NAMALWA (cell line): ENCODE measurements at places on chromosomes 4 and X.

GRCh38 chr4:156230176-156230575, 276.5 kb upstream of the CTSO start:
- no peak for DNase-seq

- no peak for DNase-seq
These were observed 82.1 kb downstream of the ARHGAP10 start for GRCh38 chr4:147813973-147814372.

DNA sequence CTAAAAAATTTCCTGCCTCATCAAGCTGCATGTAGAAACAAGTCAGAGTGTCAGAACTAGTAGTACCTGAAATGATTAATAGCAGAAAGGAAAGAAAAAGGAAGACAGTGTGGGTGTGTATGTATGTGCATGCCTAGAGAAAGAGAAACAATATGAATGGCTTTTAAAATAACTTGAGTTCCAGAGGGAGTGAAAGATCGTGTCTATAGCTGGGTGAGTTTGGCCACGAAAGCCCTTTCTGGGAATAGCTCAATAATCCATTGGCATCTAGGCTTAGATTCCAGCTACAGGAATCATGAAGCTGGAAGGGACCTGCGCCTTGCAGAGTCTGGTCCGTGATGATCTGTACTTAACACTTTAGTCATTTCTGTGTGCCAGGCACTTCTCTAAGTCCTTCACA, 195.6 kb downstream of the RAPGEF2 start:
- DNase-seq: no peak

DNA sequence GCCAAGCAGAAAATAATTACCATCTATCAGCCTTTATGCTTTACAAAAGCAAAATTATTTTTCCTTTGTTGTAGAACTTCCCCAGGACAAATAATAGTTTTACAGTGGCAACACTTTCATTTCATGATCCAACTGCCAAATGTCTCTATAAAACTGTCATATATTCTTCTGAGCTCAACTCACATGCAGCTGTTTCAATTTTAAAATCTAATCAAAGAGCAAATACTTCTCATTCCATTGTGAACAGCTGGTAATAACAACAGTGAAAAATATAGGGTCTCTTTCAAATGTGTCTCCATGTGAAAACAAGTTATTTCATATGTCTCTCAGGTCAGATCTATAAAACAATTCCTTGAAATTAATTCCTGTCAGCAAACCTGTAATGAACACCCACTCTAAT, 270.6 kb upstream of the SLC7A11 start:
- DNase-seq: no peak

GRCh38 chr4:82629238-82630000, 67.6 kb upstream of the TMEM150C start:
- DNase-seq: no peak

DNA sequence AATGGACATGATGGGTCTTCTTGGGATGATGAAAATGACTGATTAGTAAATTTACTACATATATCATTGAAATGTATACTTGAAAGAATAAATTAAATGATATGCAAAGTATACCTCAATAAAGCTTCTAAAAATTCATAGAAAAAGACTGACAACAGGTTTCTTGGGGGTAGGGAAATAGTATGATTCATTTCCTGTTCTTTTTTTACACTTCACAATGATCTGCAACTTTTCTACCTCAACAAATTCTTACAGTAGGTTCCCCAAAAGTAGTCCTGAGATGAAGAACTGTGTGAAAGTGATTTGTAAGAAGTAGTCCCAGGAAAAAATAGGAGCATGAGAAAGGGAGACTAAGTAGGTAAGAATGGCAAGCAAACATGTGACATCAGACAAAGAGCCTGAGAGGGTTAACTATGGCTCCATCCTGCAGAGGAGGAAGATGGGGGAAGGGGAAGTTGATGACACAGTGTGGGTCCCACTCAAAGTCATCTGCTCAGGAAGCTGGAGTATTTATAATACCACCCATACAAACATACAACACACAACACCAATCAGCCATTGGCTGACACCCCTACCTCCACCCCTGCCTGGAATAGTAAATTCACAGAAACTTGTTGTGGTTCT, 73.9 kb downstream of the ARHGAP6 start:
- DNase-seq: peak; percentile 2

DNA sequence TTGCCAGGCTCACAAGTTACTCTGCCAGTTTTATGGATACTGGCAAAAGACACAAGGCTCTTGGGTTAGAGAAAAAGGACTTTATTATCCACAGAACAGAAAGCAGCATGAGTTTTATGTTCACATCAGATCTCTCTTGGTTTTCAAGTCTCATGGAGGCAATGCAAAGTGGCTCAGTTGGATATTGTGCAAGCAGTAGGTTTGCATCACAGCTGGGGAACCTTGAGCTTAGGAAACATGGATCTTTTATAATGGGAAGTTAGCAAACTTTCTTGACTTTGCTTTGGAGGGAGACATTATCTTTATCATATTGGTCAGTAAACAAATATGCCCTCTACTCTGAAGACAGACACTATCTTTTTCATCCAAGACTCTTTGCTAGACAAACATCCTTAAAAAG, 109.2 kb upstream of the GRPR start:
- DNase-seq: no peak

DNA sequence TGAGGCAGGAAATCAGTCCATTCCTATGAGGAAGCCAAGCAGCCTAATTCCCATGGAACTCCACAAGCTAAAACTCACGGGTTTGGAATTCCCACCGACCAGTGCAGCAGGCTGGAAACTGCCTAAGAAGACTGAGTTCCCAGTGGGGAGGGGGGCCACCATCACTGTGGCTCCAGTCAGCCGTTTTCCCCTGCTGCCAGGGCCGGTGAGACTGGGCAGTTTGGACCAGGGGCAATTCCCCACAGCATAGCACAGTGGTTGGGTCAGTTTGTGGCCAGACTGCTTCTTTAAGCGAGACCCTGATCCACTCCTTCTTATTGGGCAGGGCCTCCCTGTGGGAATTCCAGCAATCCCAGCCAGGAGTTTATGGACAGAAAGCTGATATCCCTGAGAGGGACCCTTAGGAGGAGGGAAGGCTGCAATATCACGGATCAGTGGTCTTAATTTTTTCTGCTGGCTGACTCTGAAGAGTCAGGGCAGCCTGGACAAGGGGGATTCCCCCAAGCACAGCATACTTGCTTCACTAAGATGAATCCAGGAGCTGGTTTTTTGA, 20.7 kb downstream of the PAGE5 start:
- DNase-seq: no peak

DNA sequence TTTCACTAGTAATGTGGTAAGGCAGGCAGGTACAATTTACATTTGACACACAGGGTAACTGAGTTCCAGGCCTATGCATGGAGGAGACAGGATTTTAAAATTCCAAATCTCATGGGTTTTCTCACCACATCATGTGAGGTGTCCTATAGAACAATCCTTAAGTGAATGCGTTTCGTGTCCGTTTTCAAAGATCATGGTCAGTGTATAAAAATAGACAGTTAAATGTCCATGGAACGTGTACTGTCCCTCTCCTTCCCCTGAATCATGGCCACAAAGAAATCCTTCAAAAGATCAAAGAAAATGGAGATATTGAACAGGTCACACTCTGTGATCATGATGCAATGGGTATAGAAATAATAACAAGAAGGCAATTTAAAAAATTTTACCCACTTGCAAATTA, 42.0 kb downstream of the LIMCH1 start:
- DNase-seq: no peak
